ENCODE measurements at places on chromosomes 6 and 20.

- no peak for DNase-seq
Observed at GRCh38 chr6:50927800-50928199, 109.1 kb downstream of the TFAP2B start.

DNA sequence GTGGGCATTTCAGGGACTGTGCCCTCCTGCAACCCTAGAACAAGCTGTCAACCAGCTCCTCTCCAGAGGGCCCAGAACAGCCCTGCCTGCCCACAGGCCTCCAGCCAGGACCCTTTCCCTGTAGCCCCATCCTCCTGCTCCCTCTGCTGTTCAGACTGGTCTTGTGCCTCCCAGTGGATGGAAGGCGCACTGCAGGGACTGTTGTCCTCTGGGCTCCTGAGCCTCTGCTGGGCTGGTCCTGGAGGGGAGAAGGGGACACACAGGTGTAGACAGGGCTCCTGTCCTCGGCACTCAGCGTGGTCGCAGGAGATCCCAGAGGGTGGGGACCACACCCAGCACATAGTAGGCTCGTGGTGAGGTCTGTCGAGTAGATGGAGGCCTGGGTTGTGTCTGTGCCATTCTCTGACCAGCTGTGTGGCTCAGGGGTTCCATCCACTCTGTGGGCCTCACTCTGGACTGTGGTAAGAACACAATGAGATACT lies 11.5 kb downstream of the ITPR3 start:
- peak; percentile 13 for DNase-seq

DNA sequence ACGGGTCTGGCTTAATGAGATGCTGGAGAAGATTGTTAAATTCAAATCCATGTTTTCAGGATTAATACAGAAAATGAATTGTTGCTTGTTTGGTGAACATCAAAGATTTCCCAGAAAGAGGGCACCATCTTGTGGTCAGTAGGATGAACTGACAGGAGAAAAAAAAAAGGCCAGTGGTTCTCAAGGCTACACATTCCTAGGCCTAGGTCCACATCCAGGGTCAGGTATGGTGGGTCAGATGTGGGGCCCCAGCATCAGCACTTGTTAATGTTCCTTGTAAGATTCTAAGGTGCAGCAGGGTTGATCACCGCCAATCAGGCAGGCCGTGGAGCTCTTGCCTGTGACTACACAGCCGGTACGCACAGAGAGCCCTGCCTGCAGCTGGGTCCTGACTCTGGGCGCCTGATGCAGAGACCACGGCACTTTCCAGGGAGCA lies 34.0 kb upstream of the FOXO3 start:
- DNase-seq, result no peak

GRCh38 chr6:87277123-87277522 lies 45.3 kb upstream of the SMIM8 start:
- no peak for DNase-seq

DNA sequence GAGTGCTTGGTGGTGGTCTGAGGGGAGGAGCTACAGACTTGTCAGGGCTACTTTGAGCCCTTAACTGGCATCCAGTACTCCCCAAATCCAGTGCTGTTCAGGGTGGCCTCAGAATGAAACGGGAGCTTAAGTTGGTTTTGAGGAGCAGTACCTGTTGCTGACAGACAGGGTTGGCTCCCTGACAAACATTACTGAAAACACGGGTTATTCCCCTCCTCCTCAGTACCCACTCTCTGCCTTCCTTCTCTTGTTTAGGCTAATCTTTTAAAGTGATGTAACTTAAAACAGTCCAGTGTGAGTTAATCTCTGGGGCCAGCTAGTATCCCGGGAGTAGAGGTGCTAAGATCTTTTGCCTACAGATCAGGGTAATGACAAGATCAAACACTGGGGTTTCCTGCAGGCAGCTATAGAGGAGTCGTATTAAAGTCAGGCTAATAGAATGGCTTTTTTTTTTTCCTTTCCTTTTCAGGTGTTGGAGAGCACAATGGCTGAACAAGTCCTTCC lies 3.7 kb downstream of the TNFAIP3 start:
- DNase-seq, result no peak

GRCh38 chr20:41192575-41192974 lies 55.2 kb downstream of the PLCG1 start:
- no peak for DNase-seq

- DNase-seq, result no peak
Observed at GRCh38 chr6:134911547-134911946, 38.4 kb downstream of the ALDH8A1 start.

GRCh38 chr6:1437553-1438406 lies 48.4 kb downstream of the FOXF2 start:
- no peak for DNase-seq

DNA sequence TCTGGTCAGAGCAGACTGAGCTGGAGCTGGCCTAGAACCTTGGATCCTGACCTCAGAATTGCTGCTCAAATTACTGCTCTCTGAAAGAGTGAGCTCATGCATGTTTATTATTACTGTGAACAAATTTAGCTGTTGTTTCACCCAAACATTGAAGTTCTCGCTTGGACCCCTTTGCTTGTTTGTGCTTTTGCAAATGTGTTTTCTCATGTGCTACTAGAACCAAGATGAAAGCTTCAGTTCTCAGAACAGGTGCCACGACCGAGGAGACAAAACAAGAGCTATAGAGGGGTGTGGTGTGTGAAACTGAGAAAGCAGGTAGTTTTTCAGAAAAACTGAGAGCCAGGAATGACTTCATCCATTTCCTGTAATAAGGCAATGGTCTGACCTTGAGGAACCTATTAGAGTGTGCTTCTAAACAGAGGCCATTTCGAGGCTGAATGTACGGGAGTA lies 50.0 kb upstream of the ESR1 start:
- DNase-seq, result no peak

- DNase-seq, result no peak
Observed at GRCh38 chr6:142697922-142698321, 247.1 kb downstream of the HIVEP2 start.

All from stimulated activated CD8-positive, alpha-beta memory T cell treated with anti-CD3 and anti-CD28 coated beads, Interleukin-12 subunit alpha, Interleukin-12 subunit beta, amount 100 ng/mL, for 1 hour (primary cell).